T-helper 9 cell (primary cell): ENCODE measurements at places on chromosomes 6 and 20.
A peak's percentile ranks its signal among the peaks of the same experiment; 100 is the strongest.

GRCh38 chr6:14739827-14740226 lies 506.0 kb upstream of the JARID2 start:
- DNase-seq, result no peak

- no peak for DNase-seq
These were observed 1.7 kb downstream of the PMEPA1 start for GRCh38 chr20:57707849-57708693.

GRCh38 chr6:40998661-40999060 lies 40.4 kb downstream of the UNC5CL start:
- DNase-seq, result no peak

DNA sequence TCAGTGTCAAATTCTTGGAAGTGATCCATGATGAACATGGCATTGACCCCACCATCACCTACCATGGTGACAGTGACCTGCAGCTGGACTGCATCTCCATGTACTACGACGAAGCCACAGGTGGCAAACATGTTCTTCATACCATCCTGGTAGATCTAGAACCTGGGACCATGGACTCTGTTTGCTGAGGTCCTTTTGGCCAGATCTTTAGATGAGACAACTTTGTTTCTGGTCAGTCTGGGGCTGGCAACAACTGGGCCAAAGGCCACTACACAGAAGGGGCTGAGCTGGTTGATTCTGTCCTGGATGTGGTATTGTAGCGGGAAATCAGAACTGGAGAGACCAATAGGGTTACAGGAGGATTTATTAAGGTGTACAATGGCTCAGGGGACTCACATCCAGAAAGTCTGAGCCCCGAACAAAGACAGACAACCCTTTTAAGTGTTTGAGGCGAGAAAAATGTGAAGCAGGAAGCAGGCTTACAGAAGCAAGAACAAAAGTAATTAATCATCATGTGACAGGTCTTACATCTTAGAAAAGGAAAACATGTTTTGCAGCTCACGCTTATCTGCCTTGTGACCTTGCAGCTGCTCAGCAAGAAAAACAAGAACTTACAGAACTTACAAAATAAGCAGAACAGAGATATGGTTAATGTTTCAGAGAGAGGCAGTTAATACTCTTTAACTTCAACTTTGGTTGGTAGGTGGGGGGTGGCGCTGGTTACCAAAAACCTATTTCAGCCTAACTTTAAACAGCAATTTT lies 58.8 kb upstream of the MOCS1 start:
- DNase-seq, result no peak

DNA sequence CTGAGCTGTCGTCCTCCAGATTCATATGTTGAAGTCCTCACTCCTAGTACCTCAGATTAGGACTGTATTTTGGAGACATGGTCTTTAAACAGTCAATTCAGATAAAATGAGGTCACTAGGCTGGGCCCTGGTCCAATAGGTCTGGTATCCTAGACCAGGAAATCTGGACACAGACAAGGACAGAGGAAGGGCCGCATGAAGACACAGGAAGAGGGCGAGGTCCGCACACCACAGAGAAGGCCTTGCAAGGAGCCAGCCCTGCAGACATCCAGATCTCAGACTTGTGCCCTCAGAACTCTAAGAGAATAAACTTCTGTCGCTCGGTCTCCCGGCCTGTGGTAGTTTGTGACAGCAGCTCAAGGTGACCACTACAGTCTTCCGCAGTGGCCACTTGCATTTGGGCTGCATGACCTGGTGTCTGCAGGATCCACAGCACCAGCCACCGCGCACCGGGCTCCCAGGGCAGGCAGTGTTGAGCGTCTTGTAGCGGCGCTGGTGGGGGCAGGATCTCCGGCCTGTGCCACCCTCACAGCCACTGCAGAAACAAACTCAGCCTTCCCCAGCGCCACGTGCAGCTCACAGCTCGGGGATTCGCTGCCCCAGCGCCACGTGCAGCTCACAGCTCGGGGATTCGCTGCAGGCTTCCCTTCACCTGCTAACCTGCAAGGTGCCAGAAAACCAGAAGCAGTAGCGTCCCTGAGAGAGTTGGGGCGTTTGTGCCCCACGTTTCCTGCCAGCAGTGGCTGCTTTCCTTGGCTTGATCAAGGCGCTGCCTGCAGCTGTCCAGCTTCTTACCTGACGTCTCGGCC lies 6.0 kb upstream of the RBM38 start:
- no peak for DNase-seq

- DNase-seq, result no peak
These were observed 1.7 kb upstream of the ADGRB3 start for GRCh38 chr6:68633281-68633971.

DNA sequence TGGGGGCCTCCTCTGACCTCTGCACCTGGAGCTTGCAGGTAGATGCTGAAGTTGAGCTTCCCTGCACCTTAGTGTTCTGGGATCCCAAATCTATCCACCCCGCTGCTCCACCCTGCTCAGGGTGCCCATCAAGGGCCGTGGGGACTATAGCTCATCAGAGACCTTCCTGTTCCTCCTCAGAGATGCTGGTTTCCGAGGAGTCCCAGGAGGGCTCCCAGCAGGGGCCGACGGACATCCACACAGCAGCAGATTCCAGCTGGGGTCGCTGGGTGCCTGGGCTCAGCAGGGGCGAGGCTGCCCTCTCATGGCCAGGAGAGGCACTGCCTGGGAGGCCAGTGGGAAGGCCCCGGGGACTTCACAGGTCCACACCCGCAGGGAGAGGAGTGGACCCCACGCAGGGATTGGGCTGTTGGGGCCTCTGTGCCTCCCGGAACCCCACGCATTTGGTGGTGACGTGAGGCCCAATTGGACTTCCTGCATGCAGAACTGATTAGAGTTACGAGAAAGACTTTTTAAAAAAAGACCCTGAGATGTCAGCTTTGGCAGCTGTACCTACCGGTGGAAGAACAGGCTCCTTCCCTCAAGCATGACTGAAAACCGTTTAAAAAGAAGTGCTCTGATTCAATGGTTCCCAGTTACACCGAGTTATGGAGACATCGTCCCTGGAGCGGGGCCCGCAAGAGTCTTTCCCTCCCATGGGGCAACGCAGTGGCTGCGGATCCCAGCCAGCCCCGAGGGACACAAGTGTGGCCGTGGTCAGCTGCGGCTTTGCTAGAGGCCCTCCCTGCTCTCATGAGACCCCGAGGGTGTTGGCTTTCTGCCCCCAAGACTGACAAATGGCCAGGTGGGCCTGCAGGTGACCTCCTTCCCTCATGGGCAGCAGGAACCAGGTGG lies 25.3 kb upstream of the SLCO4A1 start:
- peak; percentile 48 for DNase-seq

DNA sequence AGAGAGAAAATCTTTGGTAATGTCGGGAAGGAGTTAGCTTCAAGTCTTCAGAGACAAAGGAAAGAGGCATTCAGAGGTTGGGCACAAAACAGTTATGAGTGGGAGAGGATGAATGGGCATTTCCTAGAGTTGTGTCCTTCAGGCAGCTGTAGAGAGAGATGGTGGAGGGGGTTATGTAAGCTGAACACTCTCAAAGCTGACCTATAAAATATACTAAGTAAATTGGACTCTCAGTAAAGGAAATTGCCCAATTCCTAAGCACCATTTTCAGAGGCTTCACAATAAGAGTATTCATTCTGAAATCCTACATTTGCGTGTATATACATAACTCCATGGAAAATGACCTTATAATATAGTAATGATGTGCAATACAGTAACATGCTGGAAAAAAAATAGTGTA lies 161.2 kb downstream of the KCNQ5 start:
- no peak for DNase-seq

- no peak for DNase-seq
These were observed 287.4 kb downstream of the CD109 start for GRCh38 chr6:73983367-73983766.

DNA sequence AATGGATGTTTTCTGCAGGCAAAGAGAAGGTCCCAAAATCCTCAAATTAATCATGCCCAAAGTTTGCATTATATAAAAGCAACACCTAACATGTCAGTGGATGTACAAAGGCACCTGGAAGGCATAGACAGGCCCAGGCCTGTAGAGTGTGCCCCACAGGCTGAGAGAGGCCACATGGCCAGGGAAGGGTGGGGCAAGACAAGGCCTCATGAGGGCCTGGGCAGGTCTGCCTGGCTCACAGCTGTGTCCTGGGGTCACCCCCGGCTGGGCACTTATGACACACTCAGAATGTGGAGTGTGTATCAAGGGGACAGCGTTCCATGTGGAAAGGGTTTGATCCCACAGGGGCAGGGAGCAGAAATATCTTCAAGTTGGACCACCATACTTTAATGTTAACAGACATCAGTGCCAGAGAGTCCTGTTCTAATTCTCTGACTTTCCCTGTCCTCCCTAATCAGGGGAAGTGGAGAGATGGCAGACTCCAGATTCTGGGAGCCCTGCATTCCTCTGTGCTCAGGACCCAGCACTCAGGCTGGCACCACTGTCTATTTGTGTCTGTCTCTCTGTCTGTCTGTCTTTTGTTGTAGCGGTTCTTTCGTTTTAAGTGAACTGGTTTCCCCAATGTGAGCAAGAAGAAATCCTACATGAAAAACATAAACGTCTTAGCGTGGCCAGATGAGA lies 178.3 kb upstream of the FOXA2 start:
- no peak for DNase-seq

- DNase-seq, result no peak
These were observed 25.4 kb upstream of the NOP56 start for GRCh38 chr20:2626853-2627541.

GRCh38 chr6:159899994-159900745 lies 9.4 kb downstream of the MAS1 start:
- DNase-seq, result no peak

DNA sequence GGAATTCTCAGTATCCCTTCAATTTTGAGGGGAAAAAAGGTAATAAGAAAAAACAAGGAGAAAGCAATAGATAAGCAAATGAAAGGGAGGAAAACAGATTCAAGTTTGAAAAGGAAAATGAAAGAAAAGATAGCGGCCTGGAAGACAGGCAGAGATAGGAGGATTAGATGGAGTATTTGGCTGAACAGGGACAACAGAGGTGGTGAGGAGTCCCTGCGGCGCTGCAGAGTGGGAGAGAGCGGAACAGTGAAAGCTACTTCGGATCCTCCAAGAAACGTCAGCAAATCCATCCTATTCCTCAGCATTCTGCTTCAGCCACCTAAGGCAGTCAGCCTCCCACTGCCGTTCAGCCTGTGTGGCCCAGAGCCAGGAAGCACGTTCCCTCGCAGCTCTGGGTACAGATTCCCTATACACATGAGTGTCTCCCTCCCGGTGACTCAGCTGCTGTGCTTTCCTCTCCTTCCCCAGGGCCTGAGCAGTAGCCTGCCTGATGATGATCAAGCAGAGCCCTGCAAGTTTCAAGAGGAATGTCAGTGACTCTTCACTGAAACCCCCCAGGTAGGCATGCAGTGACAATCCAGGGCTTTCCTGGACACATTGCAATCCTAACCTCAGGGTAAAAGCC lies 43.4 kb upstream of the CDYL start:
- no peak for DNase-seq

- DNase-seq, result no peak
These were observed 356 bp downstream of the BYSL start for GRCh38 chr6:41921712-41921998.

- no peak for DNase-seq
These were observed 11.5 kb upstream of the ALDH8A1 start for GRCh38 chr6:134961366-134961765.

DNA sequence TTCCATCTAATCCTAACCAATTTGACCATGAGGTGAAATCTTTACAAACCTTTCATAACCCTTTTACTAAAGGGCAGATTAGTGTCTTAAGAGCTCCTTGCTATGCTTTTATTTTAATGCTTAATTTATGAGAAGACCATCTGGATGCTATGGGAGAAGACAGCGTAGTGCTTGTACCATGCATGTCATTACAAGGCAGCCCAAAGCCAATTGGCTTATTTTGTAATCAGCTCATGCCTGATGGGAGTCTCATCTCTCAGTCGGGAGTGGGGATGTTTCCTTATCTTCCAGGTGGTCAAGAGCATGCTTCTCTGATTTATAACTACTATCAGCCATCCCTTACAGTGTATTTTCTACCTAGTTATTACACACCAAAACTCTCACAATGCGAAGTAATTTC lies 304.7 kb downstream of the FARS2 start:
- no peak for DNase-seq

DNA sequence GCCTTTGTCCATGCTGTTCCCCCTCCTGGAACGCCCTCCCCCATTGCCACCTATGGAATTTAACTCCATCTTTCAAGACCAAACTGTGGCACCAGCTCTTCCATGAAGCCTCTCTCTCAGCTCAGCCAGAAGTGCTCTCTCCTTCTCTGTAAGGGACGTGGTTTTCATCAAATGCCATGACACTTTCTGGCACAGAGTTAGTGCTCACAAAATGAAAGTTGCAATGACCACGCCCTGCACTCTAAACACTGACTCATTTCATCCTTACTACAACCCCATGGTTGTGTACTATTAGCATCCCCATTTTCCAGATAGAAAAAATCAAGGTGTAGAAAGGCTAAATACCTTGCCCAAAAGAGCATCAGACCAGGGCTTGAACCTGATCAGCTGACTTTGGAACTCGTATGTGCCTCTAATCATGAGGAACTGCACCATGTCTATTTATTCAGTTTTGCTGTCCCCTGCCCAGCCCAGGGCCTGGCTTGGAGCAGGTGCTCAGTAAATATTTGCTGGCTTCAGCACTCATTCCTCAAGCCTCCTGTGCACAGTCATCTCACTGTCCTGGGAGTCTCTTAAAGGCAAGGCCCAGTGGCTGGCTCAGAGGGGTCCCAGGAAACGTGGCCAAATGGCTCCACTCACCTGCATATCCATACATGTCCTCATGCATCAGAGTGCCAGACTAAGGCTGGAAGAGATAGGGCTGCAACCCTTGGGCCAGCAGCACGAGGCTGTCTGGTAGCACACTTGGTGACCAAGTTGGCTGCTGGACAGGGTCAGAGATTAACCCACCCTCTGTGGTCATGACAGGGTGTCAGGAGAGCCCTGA lies 77.9 kb downstream of the MRPL14 start:
- DNase-seq, result no peak

- no peak for DNase-seq
These were observed 5.5 kb downstream of the TRAF3IP2 start for GRCh38 chr6:111600154-111600553.

DNA sequence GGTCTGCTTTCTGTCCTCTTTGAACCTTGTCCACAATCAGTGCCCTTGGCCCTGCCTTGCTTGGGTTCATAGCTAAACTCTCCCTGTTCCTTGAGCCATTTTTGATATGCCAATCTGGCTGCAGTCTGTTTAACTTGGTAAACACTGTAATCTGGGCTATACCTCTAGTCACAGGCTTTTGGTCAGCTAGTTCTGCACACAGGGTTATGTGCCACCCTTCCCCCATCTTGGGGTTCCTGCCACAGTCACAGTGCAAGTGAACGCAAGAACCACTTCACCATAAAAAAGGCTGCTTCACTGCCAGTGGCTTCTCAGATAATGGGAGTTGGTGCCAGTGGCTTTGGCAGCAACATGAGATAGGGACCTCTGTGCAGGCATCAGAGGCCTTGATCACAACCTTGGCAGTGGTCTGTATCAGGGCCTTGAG lies 10.9 kb upstream of the ATRN start:
- DNase-seq, result no peak

- no peak for DNase-seq
These were observed 2.0 kb downstream of the LAMP5 start for GRCh38 chr20:9516234-9516871.
